ENCODE measurements at places on chromosomes 4 and X. TPM values are rescaled to one million over a fixed set of nuclear protein-coding genes. Genes with fewer than 3 reads are reported as not detected.

Gene SMIM9
- total RNA-seq: not detected

Gene MAGEC2
- 58.5 TPM for total RNA-seq

Gene SRPX2
- total RNA-seq: 5.0 TPM

Gene CFP
- total RNA-seq: 2.8 TPM

Gene FAAH2
- total RNA-seq: 1.7 TPM

Gene CSAG2
- total RNA-seq: 0.50 TPM

Gene EDA
- total RNA-seq: 4.6 TPM

Gene CLCN4
- 5.4 TPM for total RNA-seq

Gene SPANXN2
- not detected for total RNA-seq

Gene GUCY1B1
- total RNA-seq: 4.3 TPM

Gene P2RY4
- total RNA-seq: 1.2 TPM

Gene USP17L10
- total RNA-seq: not detected

Gene XAGE1A
- total RNA-seq: 14.4 TPM

Gene ZMAT1
- 28.2 TPM for total RNA-seq

Gene DNAAF6
- 2.6 TPM for total RNA-seq

Gene KLKB1
- 3.5 TPM for total RNA-seq

Gene TCEAL7
- 5.5 TPM for total RNA-seq

Gene ETDA
- not detected for total RNA-seq

Gene CAMK2D
- 88.1 TPM for total RNA-seq

Gene ACSL4
- 108 TPM for total RNA-seq

Gene GK2
- total RNA-seq: 29.0 TPM

Gene HTATSF1
- total RNA-seq: 115 TPM

Gene TRIM60
- total RNA-seq: 0.79 TPM

Gene CPLX1
- 5.5 TPM for total RNA-seq

Gene NXF3
- 656 TPM for total RNA-seq

Gene FAM241A
- 6.2 TPM for total RNA-seq

Gene CLIC2
- 3.5 TPM for total RNA-seq
